Smooth muscle cell of the coronary artery (primary cell): ENCODE measurements at places on chromosomes 11 and 22. TPM values are rescaled to one million over a fixed set of nuclear protein-coding genes. Genes with fewer than 3 reads are reported as not detected.

Gene MOV10L1
- 0.23 and 16.9 TPM in 2 replicates for total RNA-seq

Gene TMEM135
- total RNA-seq: 9.6 and 23.2 TPM in 2 replicates

Gene RAB6A
- 91.0 and 150 TPM in 2 replicates for total RNA-seq

Gene APOL6
- 8.5 and 26.2 TPM in 2 replicates for total RNA-seq

Gene CD3G
- not detected in 2 replicates for total RNA-seq

Gene POLD4
- total RNA-seq: 24.2 and 71.2 TPM in 2 replicates
